Activated naive CD8-positive, alpha-beta T cell treated with anti-CD3 and anti-CD28 coated beads, Interleukin-2, amount 50 U/mL, for 24 hours (primary cell): ENCODE measurements at places on chromosomes 7 and 10.

GRCh38 chr7:130010689-130011412, 40.3 kb downstream of the ZC3HC1 start:
- H3K36me3 ChIP-seq: no peaks in the 10 kb centered on the region
- peak; percentile 89 for DNase-seq
- no peaks in the 10 kb centered on the region for H3K27me3 ChIP-seq
- peak overlapping the region; percentile 88 for H3K27ac ChIP-seq

DNA sequence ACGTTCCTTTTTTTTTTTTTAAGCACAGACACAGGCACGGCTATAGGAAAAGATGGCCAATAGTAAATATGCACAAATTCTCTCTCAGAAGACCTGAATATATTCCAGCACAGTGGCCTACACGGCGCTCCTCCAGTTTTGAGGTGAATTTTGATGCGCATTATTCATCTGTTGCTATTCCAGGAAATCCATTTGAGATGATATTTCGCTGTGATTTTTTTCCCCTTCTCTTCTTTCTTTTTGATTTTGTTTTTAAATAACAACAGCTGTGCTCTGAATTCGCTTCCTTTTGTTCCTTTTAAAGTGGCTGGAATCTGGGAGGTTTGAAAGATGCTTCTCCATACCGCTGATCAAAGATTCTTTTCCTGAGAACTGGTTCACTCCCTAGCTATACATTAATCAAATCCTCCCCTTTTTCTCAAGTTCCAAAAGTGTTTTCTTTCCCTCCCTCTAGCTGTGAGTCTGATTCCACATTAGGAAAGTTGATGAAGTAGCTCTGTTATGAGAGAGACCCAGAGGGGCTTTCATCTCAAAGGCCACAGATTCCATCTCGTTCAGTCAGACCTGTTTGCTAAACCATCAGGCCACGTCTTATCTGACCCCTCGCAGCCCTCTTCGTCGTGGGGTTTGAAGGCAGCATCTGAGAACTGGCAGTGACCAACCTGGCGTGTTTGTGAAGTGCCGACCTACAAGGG, 602.7 kb upstream of the NRP1 start:
- H3K27me3 ChIP-seq: peaks cover 1% of the 10 kb centered on the region
- H3K36me3 ChIP-seq: no peaks in the 10 kb centered on the region
- H3K4me1 ChIP-seq: no peaks in the 10 kb centered on the region
- no peak overlapping the region for H3K4me3 ChIP-seq

DNA sequence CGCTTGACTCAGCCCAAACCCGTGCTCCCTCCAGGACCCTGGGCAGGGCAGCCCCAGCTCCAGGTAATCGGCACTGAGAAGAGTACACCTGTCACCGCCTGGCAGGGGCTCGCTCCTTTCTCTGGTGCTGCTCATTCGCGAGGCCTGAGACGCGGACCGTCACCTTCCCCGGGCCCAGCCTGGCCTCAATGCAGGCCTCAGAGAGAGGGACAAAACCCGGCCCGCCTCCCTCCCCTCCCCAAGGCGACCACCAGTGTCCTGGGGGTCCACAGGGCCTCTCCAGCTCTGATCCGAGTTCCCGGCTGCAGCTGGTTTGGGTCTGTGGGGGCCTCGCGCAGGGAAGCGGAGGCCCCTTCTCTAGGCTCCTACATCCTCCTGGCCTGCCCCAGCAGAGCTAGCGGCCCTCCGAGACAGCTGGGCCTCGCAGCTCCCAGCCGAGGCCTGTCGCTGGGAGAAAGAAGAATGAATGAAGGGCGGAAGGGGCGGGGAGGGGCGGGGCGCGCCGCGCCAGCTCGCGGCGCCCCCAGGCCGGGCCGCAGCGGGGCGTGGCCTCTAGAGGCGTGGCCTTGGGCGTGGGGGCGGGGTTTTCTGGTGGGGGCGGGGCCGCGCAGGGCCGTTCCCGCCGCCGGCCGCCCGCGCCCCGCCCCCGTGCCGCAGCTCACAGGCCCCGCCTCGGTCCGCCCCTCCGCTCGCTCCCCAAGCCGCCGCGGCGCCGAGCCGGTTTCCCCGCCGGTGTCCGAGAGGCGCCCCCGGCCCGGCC, at the start of gene LIMK1:
Gene LIMK1, plus strand, starts transcription at position 688 of the 760 bp plus-strand sequence. CDS start 187 bp downstream, outside the sequence.
- peaks cover 8% of the 10 kb centered on the region for H3K36me3 ChIP-seq
- H3K27ac ChIP-seq: peak within 1 kb of the TSS; percentile 82
- H3K4me1 ChIP-seq: peaks cover 10% of the 10 kb centered on the region
- peak within 1 kb of the TSS; percentile 84 for H3K4me3 ChIP-seq
- H3K27me3 ChIP-seq: no peaks in the 10 kb centered on the region

GRCh38 chr10:62765726-62766125, 38.8 kb upstream of the ADO start:
- no peak for DNase-seq
- no peak overlapping the region for H3K4me3 ChIP-seq
- H3K27me3 ChIP-seq: peaks cover 3% of the 10 kb centered on the region
- H3K36me3 ChIP-seq: no peaks in the 10 kb centered on the region
- H3K27ac ChIP-seq: no peak overlapping the region

GRCh38 chr7:23347033-23347681, 48.0 kb downstream of the MALSU1 start:
- H3K27ac ChIP-seq: peak overlapping the region; percentile 57
- H3K36me3 ChIP-seq: no peaks in the 10 kb centered on the region
- H3K4me1 ChIP-seq: peaks cover 44% of the 10 kb centered on the region
- H3K4me3 ChIP-seq: peak overlapping the region; percentile 31
- H3K27me3 ChIP-seq: no peaks in the 10 kb centered on the region

GRCh38 chr10:94358480-94358879, 4.3 kb downstream of the NOC3L start:
- H3K27me3 ChIP-seq: no peaks in the 10 kb centered on the region
- no peak overlapping the region for H3K4me3 ChIP-seq
- no peak for DNase-seq
- H3K27ac ChIP-seq: no peak overlapping the region
- H3K4me1 ChIP-seq: peaks cover 34% of the 10 kb centered on the region

DNA sequence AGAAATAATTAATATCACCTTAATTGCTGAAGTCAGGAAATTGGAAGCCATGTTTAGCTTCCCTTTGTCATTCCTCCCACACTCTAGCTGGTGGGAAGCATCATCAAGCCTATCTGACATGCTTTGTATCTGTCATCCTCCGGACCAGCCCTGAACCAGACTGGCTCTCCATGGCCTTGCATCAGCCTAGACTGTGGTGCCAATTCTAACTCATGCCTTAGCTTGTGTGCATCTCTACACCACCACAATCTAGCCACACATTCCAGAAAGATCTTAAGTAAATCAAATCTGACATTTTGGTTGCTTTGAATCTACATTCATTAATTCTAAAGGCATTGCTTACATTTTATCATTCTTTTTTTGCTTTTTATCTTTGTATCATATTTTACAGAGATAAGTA, 196.4 kb upstream of the VSTM2A start:
- no peaks in the 10 kb centered on the region for H3K4me1 ChIP-seq
- DNase-seq: no peak
- H3K4me3 ChIP-seq: no peak overlapping the region
- no peaks in the 10 kb centered on the region for H3K27me3 ChIP-seq
- no peak overlapping the region for H3K27ac ChIP-seq

DNA sequence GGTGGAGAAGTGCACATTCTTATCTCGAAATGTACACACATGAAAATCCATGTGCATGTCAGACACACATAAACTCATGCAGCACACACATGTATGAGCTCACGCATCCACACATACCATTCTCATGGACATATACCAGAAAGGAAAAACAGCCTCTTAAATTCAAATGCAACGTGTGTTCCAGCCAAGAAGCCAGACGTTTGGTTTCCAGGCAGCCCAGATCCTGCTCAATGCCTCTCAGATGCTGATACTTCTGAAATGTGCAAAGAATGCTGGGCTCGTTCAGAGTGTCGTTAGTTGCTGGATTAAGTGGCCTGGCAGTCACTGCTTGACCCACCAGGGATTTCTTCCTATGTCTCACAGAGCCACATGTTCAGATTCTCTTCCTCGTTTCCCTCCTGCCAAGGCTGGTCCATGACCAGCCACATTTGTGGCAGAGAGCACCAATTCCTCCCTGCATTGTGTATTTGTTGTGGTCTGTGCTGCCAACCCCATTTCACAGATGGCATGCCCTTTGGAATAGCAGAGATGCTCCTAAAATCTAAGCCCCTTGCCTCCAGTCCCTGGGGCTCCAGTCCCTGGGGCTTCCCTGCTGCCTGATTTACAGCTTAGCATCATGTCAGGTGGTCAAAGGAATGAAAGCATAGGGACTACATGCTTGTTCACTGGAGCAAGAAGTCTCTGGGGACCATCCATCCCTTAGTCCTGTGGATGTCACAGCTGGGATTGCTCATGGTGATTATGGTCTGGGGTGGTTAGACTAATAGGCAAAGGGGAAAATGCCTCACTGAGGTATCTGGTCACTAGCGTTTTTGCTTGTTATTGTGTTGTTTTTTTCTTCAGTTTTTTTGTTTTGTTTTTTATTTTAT, 426.6 kb downstream of the PLXNA4 start:
- no peaks in the 10 kb centered on the region for H3K4me1 ChIP-seq
- no peak overlapping the region for H3K4me3 ChIP-seq
- no peak overlapping the region for H3K27ac ChIP-seq
- H3K27me3 ChIP-seq: peaks cover 3% of the 10 kb centered on the region
- DNase-seq: no peak

DNA sequence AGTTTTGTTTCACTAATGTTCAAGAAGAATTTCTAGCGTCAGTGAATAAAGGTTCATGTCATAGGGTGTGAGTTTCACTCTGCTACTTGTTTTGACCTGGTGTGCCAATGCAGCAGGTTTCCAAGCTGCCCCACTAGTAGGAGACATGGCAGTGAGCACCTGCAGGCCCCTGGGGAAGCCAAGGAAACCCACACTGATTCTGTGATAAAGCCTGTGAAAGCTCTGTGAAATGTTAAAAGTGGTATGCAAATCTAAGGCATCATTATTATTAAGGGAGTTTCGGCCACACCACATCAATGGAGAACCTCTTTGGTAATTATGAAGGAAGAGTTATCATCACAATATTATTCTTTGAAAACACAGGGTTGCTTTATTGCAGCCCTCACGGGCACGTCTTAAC, 46.4 kb downstream of the ABCB5 start:
- no peaks in the 10 kb centered on the region for H3K4me1 ChIP-seq
- no peak overlapping the region for H3K27ac ChIP-seq
- H3K4me3 ChIP-seq: no peak overlapping the region
- H3K36me3 ChIP-seq: no peaks in the 10 kb centered on the region

DNA sequence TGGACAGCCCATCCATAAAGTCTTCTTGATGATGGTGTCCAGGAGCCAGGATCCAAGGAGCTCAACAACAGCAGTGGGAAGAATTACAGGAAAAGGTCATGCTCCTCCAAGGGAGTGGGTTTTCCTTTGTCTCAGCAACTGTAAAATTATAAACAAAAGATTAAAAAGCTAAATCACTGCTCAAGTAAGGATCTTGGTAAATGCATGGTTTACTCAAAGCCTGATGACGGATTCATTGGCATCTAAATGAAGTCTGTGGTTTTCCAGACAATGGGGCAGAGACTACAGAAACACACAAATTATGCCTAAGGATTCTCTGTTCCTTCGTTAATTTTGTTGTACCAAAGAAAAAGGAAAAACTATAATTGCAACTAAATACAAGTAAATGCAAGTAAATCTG, 36.4 kb upstream of the DLX6 start:
- no peaks in the 10 kb centered on the region for H3K36me3 ChIP-seq
- no peak for DNase-seq
- H3K4me1 ChIP-seq: no peaks in the 10 kb centered on the region

DNA sequence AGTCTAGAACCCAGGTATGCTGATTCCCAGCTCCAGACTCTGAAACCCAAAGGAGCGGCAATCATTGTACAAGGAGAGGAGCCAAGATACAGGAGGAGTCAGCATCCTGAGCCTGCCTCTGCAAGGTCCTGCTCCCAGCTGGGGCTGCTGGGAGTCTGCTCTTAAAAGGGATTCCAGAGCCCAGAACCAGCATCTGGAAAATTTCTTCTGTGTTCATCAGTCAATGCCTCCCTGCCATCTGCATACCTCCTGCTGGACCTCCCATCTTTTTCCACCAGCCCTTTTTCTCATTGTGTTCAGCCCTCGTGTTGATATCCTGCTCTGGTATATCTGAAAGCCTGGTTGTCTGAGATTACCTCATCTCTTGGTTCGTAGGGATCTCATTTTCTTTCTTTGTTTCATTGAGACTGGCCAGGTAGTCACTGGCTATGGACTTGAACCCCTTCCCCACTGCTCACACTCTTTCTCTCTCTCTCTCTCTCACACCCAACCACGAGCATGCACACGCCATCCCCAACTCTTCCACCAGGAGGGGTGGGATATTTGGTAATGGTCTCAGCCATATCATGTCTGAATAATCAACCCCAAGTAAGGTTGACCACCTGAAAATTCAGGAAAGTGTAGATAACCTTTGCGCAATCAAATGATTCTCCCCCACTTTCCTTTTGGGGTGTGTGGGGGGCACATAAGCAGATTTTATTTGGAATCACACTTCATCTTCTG, 608.8 kb downstream of the LRMDA start:
- H3K4me3 ChIP-seq: no peak overlapping the region
- no peaks in the 10 kb centered on the region for H3K27me3 ChIP-seq
- no peaks in the 10 kb centered on the region for H3K36me3 ChIP-seq
- no peaks in the 10 kb centered on the region for H3K4me1 ChIP-seq
- DNase-seq: no peak
- no peak overlapping the region for H3K27ac ChIP-seq

DNA sequence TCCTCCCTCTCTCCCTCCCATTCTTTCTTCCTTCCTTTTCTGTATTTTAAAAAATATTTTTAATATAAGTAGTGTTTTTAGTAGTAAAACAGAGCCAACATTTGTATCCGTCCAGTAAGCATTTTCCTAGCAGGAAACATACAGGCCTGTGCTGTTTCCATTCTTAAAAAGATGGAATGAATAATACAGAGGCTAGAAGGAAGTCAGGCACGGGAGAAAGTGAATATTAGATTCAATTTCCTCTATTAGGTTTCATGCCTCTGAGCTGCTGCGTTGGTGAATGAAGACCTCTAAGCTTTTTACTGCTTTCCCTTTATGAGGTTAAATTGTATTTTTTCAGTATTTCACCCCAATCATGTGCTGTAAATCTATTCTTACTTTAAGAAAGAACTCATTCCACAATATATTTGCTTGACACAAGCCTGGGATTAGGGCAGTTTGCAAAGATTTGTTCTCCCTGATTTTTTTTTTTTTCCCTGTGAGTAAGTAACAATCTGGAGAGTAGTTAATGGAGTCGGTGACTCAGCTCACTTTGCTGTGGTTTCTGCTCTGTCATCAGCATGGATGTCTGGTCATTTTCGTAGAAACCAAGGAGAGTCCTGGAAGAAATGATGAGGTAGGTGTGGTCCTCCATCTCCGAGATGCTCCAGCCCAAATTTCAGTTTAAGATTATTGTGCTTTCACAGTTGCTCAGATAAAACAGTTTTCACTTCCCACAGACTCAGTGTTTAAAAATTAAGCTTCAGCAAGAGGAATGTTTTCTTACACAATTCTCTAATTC, 76.1 kb upstream of the PITRM1 start:
- no peak overlapping the region for H3K27ac ChIP-seq
- H3K4me1 ChIP-seq: peaks cover 5% of the 10 kb centered on the region
- DNase-seq: no peak

- H3K4me3 ChIP-seq: no peak overlapping the region
- no peaks in the 10 kb centered on the region for H3K27me3 ChIP-seq
- no peaks in the 10 kb centered on the region for H3K4me1 ChIP-seq
- no peaks in the 10 kb centered on the region for H3K36me3 ChIP-seq
- no peak overlapping the region for H3K27ac ChIP-seq
Measured at GRCh38 chr7:33804140-33804660, 101.1 kb upstream of the BMPER start.

GRCh38 chr7:70525991-70526390, 606.0 kb upstream of the GALNT17 start:
- DNase-seq: no peak
- no peaks in the 10 kb centered on the region for H3K4me1 ChIP-seq
- no peak overlapping the region for H3K27ac ChIP-seq
- no peaks in the 10 kb centered on the region for H3K36me3 ChIP-seq
- no peak overlapping the region for H3K4me3 ChIP-seq

GRCh38 chr10:127415901-127416581, 133.1 kb upstream of the NPS start:
- H3K27me3 ChIP-seq: no peaks in the 10 kb centered on the region
- no peak for DNase-seq
- H3K27ac ChIP-seq: no peak overlapping the region
